ENCODE measurements at places on chromosomes 6 and 20.
A peak's percentile ranks its signal among the peaks of the same experiment; 100 is the strongest.

- DNase-seq: peak; percentile 51
Measured at GRCh38 chr6:43773050-43773979, 3.3 kb downstream of the VEGFA start.

- no peak for DNase-seq
Measured at GRCh38 chr6:11467364-11467763, 70.2 kb upstream of the TMEM170B start.

DNA sequence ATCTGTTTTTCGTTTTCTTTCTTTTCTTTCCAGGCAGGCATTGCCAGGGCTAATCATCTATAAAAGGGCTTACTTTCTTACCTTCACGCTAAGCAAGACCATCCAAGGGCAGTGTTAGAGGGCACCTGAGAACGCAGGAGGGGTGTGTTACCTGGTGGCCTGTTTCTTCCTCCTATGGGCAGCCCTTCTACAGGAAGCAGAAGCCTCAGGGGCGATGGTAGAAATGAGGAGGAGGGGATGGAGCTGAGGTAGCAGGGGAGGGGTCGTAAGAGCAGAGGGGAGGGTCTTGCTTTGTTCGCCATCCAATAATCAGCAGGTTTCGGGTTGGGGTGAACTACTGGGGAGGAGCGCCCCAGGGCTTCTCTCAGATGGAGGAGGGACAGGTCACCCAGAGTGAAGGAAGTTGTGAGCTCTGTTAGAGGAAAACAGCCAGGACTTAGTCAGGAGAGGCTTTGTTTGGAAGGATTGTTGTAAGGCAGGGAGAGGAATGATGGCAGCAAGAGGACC is 1.5 kb upstream of the CCR6 start:
- no peak for DNase-seq

DNA sequence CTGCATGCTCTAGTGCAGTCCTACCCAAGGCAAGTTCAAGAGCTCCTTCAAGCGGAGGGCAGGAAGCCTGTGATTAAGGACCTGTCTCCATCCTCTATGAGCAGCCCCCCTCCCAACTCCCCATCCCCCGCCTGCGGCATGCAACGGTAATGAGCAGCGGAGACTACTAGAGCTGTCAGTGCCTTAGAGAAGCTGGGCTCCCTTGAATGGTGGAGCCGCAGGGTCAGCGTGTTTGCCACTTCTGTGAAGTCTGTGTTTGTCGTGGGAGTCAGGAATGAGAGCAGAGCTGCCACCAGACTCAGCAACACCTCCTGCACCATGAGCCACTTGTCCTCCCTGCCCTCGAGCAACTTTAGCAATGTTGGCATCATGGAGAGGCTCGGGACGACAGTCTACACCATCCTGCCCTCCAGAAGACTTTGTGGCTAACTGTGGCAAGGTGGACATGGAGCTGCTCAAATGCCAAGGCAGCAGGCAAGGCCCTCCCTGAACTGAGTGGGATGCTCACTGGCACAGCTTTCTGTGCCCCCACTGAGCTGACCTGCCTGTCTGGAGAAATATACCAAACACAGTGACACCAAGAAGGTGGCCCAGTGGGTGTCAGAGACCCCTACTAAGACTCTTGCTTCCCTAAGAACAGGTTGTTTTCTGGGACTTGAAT is 23.8 kb upstream of the SYNDIG1 start:
- DNase-seq: no peak

GRCh38 chr20:58229198-58229798 is 845 bp upstream of the ANKRD60 start:
- DNase-seq: no peak

DNA sequence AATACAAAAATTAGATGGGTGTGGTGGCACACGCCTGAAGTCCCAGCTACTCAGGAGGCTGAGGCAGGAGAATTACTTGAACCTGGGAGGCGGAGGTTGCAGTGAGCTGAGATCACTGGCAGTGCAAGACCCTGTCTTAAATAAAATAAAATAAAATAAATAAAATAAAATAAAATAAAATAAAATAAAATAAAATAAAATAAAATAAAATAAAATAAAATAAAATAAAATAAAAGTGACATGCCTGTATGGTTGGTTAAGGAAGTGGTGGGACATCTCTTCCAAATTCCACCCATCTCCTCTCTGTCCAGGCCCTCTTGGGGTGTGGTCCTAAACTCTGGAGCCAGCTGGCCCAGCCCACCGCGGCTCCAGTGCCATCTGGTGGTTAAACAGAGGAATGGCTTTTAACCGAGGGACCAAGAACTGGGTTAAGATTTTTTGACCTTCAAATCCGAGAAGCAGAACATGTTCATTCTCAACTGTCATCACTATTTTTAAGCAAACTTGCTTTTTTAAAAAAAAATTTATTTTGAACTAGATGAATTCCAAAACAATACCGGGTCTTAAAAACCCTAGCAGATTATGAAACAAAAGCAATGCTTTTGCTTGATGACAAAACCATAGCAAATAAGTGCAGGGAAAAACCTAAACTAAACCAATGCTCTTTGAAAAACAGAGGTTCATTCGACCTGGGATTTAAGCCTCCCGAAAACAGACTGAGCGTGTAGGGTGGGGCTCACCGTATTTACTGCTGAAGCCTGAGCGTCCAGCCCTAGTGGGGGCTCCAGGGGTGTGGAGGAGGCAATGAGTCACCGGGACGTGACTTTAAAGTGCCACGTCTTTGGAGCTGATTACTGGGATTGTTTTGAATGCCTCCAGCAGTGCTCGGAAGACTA is 68.8 kb downstream of the CDC5L start:
- DNase-seq: peak; percentile 33
